ENCODE measurements at places on chromosomes 7 and 10.

- no peak for DNase-seq
These were observed 51.0 kb downstream of the ATXN7L1 start for GRCh38 chr7:105825371-105825770.

GRCh38 chr10:119344381-119344780 is 137.0 kb downstream of the GRK5 start:
- no peak for DNase-seq

DNA sequence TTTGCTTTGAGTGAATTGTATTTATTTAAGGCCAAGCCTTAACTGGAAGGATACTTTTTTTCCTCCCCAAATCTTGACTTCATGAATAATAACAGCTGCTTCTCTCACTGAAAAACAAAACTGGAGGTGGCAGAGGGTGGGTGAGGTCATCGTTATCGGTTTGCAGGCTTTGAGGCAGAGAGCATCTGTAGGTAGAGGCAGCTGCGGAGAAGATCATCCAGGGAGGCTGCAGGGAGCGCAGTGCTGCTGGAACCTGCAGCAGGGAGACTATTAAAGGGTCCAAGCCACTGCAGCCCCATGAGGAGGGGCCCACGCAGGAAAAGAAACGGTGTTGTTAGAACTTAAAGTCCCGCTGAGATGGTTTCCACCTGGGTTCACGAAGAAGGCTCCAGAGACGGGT is 112.1 kb upstream of the SDK1 start:
- DNase-seq, result no peak

GRCh38 chr7:12765431-12766100 is 78.1 kb downstream of the ARL4A start:
- no peak for DNase-seq

DNA sequence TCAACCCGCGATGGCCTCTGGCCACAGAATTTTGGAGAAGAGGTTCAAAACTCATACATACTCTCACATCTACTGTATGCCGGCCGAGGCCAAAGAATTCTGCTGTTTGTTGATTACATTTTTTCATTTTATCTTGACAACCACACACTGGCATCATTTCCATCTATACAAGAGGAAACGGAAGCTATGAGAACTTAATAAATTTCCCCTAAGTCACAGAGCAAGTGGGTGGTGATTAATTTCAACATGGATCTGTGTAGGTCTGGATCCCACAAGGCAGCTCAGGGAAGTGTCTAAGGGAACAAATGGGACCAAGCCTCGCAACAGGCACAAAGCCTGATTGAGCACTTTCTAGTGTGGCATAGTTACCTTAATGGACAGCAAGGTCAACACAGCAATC is 18.0 kb downstream of the ELMO1 start:
- DNase-seq, result no peak

DNA sequence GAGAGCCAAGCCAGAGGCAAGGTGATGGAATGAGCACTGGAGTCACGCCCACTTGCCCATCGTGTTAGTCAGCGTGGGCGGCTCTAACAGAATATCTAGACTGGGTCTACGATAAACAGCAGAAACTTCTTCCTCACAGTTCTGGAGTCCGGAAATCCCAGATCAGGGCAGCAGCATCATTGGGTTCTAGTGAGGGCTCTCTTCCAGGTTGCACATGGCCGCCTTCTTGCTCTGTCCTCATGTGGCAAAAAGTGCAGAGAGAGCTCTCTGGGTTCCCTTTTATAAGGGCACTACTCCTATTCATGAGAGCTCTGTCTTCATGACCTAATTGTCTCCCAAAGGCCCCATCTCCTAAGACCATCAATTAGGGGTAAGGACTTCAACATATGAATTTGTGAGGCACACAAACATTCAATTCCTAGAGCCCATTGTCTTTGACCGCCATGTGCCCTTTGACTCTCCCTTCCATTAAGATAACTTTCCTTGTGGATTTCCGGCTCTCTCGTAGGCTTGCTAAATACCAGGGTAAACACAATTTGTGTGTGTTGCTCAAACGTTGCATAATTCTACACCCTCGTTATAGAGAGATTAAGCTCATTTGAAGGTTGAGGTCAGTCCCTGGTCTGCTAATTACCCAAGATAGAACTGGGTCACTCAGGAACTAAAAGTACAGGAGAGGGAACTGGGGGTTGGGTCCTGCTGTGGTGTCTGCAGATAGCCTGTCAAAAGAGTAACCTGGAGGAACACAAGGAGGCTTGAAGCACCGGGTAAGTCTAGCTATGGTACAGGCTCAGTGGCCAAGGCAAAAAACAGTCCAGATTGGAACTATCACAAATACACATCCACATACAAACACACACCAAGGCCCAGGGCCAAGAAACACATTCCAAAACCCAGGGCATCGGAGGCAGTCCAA is 28.7 kb upstream of the USP6NL start:
- no peak for DNase-seq

DNA sequence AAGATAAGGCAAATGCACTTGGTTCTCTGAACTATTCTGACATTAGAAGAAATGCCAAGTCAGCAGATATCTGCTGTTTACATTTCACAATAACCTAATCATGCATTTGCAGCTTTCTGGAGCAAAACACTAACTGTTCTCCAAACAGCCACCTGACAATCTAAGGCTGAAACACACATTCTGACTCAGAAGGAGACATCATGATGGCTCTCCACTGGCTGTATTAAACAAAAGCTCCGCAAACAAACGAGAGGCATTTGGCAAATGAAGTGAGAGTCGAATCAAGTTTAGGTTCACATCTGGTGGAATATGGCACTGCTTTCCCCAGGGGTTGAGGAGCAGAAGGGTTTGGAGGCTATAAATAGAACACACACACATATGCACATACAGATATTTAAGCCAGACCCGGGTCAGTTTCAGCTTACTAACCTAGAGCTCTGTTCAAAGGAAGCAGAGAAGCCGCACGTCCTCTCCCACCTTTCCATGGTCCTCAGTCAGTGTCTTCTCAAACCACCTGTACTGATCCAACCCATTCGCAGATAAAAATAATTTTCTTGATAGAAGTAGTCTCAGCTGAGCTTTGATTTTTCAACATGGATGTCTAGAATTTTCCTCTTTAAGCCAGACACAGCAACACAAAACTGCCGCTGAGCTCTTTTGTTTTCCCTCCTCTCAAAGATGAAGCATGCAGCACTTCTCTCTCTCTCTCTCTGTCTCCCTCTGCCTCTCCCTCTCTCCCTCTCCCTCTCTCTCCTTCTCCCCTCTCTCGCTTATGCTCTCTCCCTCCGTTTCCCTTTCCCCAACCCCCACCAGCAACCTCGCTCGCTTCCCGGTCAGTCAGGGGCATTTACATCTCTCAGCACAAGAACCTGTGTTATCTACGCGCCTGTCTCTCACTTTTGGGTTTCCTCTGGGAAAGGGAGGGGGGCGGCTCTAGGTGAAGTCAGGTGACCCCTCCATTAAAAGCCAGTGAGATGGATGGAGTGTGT is 682.8 kb downstream of the MAGI2 start:
- DNase-seq, result no peak

DNA sequence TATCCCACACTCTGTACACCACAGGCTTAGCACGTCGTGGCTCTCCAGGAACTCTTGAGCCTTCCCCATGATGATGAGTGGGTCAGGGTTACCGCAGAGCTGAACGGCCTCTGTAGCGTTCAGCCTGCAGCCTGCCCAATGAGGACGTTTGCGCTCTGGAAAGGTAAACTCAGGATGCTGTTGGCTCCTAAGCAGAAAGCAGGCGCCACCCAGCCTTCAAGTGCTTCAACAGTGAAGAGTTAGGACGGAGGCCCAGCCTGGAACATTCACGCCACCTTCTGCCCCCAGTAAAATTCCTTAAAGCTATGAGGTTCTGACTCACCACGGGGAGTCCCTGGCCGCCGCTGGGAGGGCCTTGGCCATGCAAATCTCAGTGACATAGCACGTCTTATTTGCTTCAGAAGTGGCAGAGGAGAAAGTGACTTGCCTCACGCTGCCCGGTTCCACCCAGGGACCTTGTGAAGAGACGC is 161.5 kb upstream of the SH2B2 start:
- no peak for DNase-seq

DNA sequence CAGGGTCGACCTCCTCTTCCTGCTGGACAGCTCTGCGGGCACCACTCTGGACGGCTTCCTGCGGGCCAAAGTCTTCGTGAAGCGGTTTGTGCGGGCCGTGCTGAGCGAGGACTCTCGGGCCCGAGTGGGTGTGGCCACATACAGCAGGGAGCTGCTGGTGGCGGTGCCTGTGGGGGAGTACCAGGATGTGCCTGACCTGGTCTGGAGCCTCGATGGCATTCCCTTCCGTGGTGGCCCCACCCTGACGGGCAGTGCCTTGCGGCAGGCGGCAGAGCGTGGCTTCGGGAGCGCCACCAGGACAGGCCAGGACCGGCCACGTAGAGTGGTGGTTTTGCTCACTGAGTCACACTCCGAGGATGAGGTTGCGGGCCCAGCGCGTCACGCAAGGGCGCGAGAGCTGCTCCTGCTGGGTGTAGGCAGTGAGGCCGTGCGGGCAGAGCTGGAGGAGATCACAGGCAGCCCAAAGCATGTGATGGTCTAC is 46.9 kb downstream of the VWA2 start:
- DNase-seq, result no peak

DNA sequence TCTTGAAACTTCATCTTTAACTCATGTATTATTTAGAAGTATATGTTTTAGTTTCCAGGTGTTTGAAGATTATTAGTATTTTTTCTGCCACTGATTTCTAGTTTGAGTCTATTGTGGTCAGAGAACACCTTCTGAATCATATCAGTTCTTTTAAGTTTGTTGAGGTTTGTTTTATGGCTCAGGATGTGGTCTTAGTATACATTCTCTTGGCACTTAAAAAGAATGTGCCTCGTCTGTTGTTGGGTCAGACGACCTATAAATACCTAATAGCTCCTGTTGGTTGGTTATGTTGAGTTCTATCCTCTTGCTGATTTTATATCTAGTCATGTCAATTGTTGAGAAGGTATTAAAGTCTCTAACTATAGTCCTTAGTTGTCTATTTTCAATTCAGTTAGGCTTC is 15.9 kb downstream of the TDRD1 start:
- DNase-seq, result no peak

- no peak for DNase-seq
These were observed 27.1 kb upstream of the SLC35B4 start for GRCh38 chr7:134343796-134344195.

Measured in stimulated activated CD8-positive, alpha-beta memory T cell treated with anti-CD3 and anti-CD28 coated beads, Interleukin-4, amount 100 ng/mL, for 1 hour (primary cell).